Stimulated activated CD4-positive, alpha-beta T cell treated with anti-CD3 and anti-CD28 coated beads, Interleukin-15, amount 100 ng/mL, for 1 hour (primary cell): ENCODE measurements at places on chromosomes 5 and 9.

- DNase-seq = peak; percentile 48
Observed at GRCh38 chr5:76818844-76819831, at the start of gene F2RL1. Gene F2RL1, plus strand, starts transcription at chr5:76819030. Its CDS starts 153 bp downstream, at chr5:76819183.

DNA sequence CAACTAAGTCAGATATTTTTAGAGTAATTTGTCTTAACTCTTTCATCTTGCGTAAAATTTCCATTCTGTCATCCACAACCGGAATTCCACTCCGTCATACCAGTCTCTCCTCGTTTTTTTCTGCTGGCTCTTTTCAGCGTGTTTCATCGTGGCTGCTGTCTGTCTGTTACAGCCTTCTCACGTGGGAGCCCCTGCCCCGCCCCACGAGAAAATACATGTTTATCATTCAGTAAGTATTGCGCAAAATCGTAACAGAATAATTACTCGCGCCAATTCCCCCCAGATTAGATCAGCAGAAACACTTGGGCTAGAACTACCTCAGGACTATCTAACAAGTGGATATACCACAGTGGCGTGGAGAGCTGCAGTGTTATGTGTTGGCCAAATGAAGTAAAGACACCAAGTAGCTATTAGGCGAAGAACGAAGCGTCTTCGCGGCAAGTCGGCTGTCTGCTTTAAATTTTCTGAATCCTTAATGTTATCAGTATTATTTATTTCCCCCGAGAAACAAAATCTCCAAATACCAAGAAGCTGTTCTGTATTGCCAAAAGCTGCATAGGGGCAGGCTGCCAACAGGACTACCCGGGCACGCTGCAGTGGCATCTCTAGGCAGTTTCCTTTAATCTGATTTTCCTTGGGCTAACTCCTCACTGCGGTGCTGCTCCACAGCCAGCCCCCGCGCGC lies 566 bp upstream of the FOCAD start:
- DNase-seq = peak; percentile 4

GRCh38 chr9:113503613-113504211 lies 40.2 kb downstream of the RGS3 start:
- no peak for DNase-seq

DNA sequence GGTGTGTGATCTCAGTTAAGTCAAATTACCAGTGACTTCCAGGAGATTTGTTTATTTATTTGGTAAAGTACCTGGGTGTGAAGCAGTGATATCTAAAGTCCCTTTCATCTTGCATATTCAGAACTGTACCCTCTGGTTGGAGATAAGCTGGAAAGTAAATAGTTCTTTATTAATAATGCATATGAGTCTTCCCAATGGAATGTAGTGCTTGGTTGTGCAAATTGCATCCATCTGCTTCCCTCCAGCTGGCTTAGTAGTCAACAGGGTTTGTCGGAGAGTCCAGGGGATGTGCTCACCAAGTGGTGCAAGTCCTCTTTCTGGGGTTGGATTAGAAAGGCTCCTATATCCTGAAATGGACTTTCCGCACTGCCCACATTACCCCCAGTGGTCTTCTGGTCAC lies 42.0 kb downstream of the TRPM3 start:
- no peak for DNase-seq

- DNase-seq = peak; percentile 4
Observed at GRCh38 chr5:110054240-110054639, 364.5 kb downstream of the MAN2A1 start.

DNA sequence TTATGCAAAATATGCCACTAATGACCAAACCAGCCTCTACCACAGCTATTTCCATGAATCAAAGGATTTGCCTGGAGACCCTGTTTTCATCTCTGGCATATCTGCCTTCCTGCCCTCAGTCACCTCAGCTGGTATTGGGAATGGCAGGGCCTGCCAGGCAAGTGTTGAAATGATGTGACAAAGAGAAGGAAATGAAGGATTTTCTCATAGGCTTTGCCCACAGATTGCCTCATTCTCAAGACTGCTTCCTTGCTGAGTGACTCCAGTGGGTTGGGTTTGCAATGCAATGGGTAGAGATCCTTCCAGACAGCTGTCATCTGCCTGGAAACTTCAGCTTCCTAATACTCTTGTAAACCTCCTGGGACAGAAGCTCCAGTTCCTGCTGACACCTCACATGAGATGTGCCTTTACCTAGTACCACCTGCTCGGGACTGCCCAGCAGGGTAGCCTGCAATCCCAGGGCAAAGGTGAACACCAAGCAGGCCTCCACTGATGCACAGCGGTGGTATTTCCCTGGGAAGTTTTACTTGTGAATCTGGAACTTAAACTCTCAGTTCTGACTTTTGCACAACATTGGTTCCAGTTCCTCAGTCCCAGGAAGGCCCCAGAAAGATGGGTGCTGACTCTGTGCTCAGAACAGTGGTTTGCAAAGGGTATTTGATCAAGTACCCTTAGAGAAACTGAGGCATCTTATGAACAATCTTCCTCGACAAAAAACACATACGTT lies 64.8 kb upstream of the SLC1A1 start:
- no peak for DNase-seq

DNA sequence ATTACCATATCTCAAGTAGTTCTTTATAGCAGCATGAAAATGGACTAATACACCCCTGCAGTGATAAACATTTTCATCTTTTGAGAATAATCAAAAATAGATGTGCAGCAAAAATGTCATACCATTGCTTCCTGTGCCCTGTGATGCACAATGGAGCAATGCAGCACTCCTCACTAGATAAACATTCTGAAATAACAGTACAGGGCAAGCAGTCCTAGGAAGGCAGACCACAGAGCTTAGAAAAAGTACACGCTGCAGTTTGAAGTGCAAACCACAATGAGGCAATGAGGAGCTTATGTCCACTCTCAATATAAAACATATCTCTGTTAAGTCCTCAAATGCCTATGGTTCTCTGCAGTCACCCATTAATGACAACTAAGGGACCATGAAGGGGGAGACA lies 367.6 kb downstream of the PDE4D start:
- DNase-seq = no peak

DNA sequence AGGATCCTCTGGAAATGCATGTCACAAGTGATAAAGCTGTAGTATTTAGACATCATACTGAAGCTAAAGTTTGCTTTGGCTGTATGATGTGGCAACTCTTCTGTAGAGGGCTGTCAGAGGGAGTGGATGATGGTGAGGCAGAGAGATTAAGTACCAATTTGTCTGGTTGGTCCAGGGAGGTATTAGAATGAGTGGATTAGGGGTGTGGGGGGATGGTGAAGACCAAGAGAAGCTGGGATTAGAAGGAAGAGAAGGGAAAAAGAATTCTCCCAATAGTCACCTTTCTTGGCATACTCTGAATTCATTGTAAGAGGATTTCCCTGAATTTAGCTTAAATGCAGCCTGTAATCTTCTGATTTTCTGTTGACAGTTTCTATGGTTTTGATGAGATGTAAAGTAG lies 3.6 kb downstream of the PCDHAC2 start:
- no peak for DNase-seq

DNA sequence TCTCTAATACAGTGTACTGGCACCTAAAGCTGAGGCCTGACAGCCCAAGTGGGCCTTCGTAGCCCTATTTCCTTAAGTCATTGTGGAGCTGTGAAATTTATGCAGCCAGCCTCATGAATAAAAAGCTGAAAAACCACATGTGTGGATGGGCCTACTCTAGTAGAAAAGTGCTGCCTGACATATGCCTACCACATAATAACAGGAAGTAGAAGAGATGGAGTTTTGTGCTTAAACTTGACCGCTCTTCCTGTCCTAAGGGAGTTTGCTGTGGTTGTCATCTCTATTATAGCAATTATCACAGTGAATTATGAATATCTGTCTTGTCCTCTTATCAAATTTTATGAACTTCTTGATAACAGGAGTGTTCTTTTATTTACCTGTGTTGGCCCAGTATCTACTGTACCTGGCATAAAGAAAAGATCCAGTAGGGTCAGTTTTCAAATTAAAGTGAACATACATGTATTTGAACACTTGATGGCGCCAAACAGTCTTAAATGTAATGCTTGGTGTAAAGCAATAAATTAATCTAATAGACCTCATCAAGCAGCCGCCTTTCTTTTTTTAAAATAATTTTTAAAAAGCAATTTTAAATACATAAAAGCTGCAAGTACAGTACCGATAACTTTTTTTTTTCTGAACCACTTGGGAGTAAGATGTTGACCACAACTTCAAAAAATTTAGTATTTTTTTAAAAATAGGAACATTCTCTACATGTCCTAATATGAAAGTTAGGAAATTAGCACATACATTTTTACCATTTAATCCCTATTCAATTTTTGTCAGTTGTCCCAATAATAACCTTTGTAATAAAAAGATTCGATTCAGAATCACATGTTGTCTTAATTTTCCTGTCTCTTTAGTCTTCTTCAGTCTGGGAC lies 51.0 kb downstream of the FKTN start:
- DNase-seq = no peak

DNA sequence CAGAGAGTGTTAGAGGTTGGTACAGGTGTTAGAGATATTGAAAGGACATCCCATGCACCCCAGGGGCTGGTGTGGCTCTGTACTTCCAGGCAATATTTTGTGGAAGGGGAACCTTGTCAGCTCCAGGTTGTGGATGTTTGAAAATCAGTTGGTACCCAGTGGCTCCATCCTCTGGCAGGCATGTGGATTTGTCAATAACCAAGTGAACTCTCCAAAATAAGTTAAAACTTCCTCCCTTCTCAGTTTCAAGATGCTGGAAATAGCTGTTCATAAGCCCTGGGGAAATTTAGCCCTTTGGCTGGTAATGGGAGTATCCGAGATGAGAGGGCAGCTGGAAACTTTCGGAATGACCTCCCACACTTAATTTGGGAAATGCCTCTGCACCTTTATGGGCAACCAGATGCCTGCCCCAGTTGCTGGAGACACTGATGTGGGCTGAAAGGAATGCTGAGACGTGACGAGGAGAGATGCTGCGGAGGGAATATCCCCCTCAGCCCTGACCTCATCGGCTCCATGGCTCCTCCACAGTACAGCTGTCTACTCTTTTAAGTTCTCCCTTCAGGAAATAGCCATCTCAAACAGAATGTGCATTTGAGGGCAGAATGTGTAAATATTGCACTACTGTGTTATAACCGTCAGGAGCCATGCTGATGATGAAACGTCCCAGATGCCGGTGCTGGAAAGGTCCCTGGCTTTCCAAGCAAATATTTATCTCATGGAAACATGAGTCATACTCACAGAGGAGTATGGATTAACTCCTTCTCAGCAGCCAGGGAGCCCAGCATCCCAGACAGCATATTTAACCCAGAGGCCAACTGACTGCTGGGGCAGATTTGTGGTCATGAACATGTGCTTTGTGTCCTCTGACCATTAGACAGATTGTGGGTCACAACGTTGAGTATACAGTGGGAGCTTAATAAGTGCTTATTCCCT lies 29.5 kb downstream of the TGFBI start:
- no peak for DNase-seq

GRCh38 chr5:169724303-169725087 lies 87.4 kb downstream of the DOCK2 start:
- no peak for DNase-seq

GRCh38 chr9:133505186-133505830 lies 19.5 kb downstream of the MYMK start:
- no peak for DNase-seq

DNA sequence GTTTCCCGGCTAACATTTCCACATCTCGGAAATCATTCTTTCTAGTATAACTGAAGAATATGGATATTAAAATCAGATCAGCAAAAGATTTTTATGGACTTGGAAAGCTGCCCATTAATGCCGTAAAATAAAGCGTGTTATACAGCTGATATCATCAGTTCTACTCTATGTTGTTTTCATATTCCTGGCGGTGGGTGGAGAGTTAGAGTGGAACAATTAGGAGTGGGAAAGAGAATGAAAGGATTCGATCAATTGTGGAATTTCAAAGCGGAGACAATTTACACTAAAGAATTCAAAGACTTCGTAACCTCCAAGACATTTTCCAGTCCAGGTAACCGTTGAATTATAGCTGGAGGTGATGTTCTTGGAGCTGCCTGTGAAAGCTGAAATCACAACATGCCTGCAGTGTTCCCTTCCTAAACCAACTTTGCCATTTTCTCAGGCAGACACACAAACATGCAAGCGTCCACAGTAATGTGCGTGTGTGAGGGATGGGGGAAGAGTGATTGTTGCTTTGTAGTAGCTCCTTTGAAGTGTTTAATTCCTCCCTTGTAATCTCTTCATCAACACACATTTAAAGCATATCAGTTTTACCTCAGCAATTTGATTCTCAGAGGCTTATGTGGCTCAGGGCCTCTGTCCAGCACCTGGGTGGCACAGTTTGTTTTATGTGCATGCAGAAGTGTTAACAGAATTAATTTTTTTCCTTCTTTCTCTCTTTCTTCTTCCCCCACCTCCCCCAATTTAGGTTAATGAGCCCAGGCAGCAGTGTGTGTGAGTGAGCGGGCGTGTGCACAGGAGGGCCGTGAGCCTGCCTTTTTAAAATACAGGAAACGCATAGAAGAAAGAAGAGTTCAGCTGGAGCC lies 544.1 kb downstream of the RAB3C start:
- no peak for DNase-seq

GRCh38 chr9:87685871-87686519 lies 39.9 kb upstream of the CTSL start:
- no peak for DNase-seq

- DNase-seq = no peak
Observed at GRCh38 chr5:77102549-77102948, 15.5 kb upstream of the ZBED3 start.

DNA sequence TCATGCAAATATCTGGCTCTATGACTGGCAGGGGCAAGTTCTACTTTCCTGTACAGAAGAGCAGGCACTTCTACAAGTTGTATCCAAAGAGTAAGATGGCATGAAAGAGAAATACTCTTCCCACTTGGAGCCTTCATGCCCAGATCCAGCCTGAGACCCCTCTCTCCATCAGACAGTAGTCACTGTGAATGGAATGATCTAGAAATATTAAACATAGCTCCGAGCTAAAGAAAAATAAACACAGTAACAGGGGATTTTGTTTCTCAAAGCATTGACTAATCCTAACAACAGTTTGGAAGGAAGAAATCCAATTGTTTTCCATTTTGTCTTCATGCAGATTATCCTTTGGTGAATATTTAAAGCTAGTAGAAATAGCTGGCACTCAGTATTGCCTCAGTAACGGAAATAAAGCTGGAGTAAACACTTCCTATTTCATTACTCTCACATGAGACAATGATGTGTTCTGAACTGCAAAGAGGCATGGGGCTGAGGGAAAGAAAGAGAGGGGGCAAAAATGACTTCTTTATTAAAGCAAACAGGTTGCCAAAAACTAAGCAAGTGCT lies 100.0 kb downstream of the SEMA5A start:
- DNase-seq = no peak

- DNase-seq = no peak
Observed at GRCh38 chr5:149237662-149238061, 34.0 kb upstream of the AFAP1L1 start.

DNA sequence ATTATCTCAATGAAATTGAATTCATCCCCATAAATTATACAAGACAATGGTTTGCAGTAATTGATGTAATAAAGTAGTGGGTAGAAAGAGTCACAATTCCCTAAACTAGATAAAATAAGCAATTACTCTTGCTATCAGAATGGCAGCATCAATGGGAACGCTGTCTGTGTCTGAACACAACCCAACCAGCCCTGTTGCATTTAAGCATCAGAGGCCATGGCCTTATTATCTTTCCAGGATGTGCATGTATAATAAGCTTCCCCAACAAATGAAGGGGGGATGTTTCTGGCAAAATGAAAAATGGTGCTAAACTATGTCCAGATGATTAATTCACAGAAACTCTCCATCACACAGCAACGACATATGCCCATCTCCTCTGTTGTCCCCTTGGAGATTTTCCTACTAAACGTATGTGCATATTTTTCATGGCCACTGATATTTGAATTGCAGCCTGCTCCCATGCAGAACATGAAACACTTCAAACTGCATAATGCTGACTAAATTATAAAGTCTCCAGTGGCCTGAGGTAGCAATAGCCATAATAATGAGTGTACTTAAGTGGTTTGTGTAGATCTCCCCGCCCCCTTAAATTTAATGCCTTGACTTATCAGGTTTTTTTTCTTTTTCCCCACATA lies 306.9 kb upstream of the ADAMTS16 start:
- DNase-seq = no peak
